NCI-H748 treated with DMSO at 0.1 percent for 48 hours (cell line): ENCODE measurements at places on chromosomes 16 and 17.

DNA sequence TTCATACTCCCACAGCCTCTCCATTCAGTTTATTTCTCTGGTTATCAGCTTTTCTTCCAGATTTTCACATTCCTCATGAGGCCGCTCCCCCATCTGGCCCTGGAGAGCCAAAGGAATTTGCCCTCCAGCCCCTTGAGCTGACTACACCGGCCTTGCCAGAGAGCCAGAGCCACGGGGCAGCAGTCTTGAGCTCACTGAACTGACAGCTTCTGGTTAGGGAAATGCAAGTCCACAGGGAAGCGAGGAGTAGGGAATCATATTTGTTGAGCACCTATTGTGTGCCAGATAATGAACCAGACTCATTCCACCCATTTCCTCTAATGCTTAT is 102.4 kb downstream of the ABCC12 start:
- DNase-seq = no peak

GRCh38 chr17:79415365-79415764 is 195.5 kb downstream of the RBFOX3 start:
- no peak for DNase-seq

DNA sequence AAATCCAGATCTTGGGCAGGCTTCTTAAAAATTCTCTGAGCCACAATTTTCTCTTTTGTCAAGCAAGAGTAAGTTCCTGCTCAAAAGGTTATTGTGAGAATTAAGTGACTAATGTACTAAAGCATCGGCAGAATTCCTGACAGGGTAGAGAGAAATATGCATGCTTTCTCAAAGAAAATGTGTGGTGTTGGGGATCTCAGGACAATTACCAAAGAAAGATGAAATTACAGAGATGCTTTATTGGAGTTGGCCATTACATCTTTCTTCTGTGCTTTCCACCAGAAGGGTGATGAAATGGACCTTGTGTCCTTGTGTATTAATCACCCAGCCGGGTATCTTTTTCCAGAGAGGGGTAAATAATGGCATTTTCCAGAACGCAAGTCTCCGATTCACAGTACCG is 1.7 kb upstream of the USP43 start:
- DNase-seq = no peak

DNA sequence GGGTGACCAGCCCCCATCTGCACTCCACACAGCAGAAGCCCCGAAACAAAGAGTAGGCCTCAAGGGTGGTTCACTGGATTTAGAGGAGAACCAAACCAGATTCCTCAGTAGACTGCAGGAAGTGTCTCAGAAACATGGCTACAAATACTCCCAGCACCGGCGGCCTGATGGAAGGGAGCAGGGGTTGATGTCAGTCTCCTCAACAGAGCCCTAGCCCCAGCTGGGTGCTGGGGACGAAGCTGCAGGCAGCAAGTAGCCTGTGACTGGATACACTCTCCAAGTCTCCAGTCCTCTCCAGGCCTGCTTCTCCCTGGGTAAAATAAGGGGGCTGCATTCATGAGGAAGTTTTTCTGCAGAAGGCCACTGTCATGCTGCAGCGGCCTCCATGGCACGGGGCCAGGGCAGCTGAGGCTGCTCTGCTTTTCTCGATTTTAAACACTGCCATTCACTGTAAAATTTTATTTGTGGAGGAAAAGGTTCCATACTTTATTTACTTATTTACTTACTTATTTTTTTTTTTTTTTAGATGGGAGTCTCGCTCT is 36.7 kb upstream of the SREBF1 start:
- DNase-seq = no peak

- DNase-seq = no peak
These were observed 99.3 kb downstream of the STXBP4 start for GRCh38 chr17:55067697-55068439.

GRCh38 chr16:8569650-8570346 is 20.5 kb downstream of the TMEM114 start:
- no peak for DNase-seq

DNA sequence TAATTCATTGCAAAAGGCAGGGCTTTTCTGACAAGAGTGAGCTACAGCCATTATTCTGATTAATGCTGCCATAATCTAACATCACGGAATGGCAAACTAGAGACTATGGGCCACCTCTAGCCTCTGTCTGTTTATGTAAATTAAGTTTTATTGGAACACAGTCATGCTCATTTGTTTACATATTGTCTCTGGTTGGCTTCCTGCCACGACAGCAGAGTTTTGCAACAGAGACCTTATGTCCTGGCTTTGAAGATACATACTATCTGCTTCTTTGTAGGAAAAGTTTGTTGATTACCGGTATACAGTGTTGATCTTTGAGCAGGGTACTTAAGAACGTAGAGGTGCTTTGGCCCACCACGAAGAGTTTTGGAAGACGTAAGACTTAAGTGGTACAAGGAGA is 715.9 kb upstream of the RBFOX1 start:
- no peak for DNase-seq

GRCh38 chr17:65093930-65094329 is 37.4 kb upstream of the GNA13 start:
- DNase-seq = no peak

- DNase-seq = no peak
These were observed 87.9 kb downstream of the C16orf78 start for GRCh38 chr16:49461517-49461951.

GRCh38 chr16:61934601-61935000 is 101.6 kb downstream of the CDH8 start:
- no peak for DNase-seq

DNA sequence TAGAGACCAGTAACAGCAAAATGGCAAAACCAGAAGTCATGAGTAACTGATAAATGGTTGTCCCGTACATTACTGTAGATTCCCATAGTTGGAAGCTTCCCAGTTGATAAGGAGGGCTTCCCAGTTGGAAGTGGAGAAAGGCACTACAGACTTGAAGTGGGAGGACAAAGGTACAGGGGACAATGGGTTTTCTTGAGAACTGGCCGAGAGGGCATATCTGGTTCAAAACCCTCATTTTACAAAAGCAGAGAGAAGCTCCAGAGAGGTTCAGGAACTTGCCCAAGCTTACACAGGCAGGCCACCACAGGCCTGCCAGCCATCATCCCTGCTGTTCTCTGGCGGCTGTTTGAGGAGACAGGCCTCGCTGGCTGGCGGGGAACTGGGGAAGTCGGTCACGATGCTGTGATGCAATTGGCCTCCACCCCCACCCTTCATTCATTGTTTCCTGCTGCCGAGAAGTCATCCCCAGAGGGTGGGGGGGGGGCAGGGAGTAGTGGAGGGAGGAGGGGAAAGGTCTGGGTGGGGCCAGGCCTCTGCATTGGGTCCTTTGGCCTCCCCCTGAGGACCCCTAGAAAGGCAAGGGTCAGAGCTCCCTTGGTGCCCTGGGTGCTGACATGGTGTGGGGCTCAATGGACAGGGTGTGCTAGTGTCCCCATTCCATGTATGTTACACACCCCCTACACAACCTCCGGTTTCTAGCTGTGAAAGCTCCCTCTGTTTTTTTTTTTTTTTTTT is 3.0 kb downstream of the UBALD2 start:
- no peak for DNase-seq

GRCh38 chr17:80938556-80938955 is 53.1 kb upstream of the CHMP6 start:
- no peak for DNase-seq

GRCh38 chr17:15432807-15433611 is 34.4 kb downstream of the CDRT4 start:
- no peak for DNase-seq
